Adipocyte (in vitro differentiated cells): ENCODE measurements at places on chromosomes 3 and 15.

DNA sequence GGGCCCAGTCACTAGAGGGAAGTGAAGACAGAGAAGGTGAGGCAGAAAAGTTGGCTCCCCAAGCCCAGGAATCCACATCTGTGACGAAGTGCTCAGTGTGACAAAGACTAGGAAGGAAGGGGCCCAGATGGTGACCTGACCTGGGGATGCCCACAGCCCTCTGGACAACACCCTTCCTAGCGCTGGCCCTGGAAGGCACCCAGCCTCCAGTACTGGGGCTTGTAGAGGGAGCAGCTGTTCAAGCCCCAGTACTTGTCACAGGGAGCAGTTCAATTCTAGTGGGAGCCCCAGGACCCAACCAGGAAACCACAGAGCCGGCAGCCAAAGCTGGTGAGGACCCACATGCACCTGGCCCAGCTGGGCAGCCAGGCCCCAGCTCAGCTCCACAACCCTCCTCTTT is 190.8 kb downstream of the XXYLT1 start:
- DNase-seq, result no peak

- no peak for DNase-seq
Observed at GRCh38 chr3:42702066-42702951, at the start of gene HHATL. Gene HHATL (minus strand): TSS chr3:42702798. CDS start chr3:42700826, 1,972 bp downstream.

DNA sequence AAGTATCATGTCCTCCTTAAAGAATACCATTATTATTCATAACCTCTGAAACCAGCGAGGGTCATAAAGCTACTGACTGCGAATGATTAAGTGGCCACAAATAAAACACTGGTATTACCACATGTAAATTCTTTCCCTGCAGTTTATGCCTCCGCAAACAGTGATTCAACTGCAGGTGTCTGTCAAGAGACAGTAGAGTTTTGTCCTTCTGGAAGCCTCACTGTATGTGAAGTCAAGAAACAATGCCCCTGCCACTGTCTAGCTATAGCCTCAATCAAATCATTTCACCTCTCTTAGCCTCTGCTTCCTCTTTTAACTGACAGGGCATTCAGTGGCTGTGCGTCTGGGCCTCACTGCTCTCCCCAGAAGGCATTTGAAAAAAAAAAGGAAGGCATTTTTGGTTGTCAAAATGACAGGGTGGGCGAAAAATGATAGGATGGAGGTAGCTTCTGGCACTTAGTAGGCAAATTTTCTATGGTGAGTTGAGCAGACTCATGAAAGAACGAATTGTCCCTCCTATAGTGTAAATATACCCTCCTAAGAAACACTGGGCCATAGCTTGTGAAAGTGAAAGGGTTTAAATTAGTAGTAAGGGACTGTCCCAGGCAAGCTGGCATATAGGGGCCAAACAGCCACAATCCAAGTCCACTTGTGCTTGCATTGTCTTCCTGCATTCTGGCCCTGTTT is 66.7 kb downstream of the FILIP1L start:
- no peak for DNase-seq

DNA sequence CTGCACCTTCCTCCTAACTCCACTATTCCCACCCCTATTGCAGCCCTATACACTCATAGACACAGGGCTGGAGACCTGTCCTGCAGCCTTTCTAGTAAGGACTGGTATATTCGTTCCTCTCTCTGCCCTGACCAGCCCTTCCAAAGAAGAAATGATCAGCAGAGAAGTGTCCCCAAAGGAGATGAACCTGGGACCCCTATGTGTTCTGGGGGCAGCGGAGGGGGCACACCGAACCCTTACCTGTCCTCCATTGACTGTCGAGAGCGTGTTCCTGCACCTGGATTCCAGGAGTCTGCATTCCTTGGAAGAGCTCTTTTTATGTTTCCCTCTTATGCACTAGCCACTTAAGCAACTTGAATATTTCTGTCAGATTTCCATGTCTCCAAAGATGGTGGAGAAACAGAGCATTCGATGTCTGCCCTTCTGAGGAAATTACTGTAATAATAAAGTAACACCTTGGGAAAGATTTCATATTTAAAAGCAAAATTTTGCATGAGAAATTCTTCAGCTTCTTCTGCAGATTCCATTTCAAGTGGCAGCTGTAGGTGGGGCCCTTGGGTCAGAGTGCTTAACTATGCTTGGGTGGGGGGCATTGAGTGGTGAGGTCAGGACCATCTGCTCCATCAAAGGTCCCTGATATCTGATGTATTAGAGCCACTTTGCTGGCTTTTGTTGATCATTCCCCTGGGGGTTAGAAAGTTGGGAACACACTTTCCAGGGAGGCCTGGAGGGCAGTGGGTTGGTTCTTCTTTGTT is 6.3 kb downstream of the EPHB1 start:
- no peak for DNase-seq

- no peak for DNase-seq
Observed at GRCh38 chr3:175777965-175778364, 918.8 kb downstream of the NAALADL2 start.

GRCh38 chr3:52310861-52311575 is 5.1 kb upstream of the DNAH1 start:
- peak; percentile 33 for DNase-seq

DNA sequence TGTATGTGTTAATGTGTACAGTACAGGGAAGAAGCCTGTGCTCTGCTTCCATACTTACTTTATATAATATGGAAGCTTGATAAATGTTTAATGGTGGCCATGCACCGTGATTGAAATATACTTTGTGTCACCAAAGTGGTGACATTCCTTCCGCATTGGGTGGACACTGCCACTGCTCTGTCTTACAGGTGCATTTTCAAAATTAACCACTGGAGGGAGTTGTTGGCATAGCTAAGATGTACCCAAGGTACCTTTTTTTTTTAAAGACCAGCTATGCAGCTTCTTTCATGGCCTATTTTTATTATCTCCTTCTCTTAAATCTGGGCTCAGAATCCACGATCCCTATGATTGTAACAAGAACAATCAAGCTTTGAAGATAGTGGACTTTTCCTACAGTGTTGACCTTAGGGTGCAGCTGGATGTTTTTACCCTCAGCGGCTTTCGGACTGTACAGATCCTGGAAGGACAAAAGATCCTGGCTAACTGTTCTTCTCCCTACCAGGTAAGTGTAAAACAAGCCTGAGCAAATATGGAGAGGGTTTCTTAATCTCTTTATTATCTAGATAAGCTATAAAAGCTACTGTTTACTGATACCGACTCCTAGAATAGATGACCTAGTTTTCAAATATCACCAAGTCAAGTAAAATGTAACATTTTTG is 21.6 kb upstream of the PAK6 start:
- peak; percentile 89 for DNase-seq

DNA sequence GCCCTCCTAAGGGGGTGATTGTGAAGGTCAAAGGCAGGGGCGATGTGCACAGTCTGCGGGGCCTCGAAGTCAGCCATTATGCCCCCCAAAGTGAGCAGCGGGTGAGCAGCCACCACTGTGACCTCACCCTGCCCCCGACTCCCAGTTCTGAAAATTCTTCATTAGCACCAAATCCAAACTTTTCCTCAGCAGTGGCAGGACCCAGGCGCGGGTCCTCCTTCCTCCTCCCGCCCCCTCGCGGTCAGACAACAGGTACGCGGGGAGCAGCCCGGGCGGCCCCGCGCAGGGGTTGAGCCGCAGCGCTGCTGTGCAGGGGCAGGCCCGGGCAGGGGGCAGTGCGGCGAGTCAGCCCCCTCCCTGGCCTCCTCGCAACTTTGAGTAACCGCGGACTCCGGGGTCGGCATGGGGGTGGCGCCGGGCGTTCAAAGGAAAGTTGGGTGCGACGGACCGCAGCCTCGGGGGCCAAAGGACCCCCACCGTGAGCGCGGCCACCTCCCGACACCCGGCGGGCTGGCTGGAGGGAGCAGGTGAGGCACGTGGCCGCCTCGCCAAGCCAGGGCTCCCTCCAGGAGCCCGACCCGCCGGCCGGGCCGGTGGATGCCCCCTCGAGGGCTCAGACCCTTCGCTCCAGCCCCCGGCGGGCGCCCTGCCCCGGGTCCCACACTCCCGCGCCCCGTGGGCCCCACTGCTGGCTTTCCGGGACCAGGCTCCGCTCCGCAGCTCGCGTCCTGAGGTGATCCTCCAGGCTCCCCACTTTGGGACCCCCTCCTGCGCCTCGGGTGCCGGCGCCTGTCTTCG is 49.4 kb upstream of the CCDC174 start:
- DNase-seq, result no peak

- peak; percentile 76 for DNase-seq
Observed at GRCh38 chr3:50194128-50194902, 2.9 kb downstream of the GNAT1 start.

- no peak for DNase-seq
Observed at GRCh38 chr3:48423241-48423882, 6.5 kb downstream of the PLXNB1 start.

GRCh38 chr15:47998619-47999019 is 122.2 kb upstream of the SLC24A5 start:
- no peak for DNase-seq

DNA sequence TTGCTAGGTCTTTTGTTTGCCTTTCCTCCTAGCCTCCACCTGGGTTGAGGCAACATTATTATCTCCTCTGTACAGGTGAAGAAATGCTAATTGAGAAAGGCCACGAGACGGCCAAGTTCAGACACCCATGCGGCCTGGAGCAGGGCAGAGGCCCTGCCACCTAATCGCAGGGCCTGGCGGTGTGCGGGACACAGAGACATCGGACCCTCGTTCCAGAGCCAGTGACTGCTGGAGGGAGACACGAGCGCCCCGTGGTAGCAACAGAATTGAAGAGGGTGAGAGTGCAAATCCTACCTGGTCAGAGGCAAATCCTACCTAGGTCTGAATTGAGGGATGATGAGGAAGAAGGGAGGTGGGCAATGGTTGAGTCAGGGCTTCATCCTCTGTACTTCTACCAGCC is 113.8 kb upstream of the MEF2A start:
- no peak for DNase-seq

DNA sequence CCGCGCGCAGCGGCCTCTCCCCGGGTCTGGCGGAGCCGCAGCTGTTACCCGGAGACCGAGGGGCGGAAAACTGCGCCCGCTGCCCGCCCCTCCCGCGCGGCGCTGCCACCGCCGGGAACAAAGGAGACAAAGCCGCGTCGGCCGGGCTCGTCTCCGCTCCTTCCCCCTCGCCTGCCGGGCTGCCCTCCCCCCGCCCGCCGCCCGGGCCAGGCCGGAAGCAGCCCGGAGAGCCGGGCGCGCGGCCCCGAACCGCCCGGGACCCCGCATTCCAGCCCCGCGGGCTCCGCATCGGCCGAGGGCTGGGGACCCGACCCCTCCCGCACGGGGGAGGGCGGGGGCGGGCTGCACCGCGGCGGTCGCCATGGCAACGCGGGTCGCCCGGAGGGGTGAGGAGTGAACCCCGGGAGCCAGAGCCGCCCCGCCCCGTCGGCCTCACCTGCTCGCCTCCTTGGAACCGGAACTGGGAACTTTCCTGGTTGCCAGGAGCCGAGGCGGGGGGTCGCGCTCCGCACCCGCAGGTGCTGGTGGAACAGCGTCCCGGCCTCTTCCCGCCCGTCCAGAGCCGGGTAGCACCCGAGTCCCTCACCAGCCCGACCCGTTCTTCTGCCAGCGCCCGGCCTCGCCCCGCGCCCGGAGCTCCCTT is 448 bp downstream of the PLXNB1 start:
- peak; percentile 72 for DNase-seq

DNA sequence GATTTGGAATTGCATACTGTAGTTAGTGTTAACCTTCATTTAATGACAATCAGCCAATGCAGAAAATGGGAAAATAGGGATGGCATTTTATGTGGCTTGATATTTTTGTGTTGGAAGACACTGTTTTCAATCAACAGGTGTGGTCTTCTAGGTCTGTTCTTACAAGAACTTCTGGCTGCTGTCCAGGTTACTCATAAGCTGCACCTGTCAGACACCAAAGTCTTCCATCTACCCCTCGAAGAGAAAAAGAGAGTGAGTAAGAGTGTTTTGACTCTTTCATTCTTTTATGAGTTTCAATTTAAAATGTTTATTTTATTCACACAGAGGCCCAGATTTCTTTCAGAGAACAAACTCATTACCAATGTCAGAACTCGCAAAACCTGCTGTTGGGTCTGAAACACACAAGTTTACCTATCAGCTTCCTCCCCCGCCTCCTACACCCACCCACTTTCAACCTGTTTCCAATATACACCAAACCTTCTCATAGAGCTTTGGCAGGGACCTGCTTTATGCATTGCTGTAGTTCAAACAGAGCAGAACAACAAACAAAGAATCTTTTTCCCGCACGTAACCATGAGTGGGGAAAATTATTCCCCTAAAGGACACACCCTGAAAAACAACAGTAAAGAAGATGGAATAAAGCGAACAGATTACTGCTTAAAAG is 767.7 kb upstream of the ALCAM start:
- no peak for DNase-seq

- peak; percentile 20 for DNase-seq
Observed at GRCh38 chr3:126494204-126494969, 18.7 kb upstream of the ZXDC start.

- peak; percentile 63 for DNase-seq
Observed at GRCh38 chr3:174767853-174768382, 91.2 kb upstream of the NAALADL2 start.

DNA sequence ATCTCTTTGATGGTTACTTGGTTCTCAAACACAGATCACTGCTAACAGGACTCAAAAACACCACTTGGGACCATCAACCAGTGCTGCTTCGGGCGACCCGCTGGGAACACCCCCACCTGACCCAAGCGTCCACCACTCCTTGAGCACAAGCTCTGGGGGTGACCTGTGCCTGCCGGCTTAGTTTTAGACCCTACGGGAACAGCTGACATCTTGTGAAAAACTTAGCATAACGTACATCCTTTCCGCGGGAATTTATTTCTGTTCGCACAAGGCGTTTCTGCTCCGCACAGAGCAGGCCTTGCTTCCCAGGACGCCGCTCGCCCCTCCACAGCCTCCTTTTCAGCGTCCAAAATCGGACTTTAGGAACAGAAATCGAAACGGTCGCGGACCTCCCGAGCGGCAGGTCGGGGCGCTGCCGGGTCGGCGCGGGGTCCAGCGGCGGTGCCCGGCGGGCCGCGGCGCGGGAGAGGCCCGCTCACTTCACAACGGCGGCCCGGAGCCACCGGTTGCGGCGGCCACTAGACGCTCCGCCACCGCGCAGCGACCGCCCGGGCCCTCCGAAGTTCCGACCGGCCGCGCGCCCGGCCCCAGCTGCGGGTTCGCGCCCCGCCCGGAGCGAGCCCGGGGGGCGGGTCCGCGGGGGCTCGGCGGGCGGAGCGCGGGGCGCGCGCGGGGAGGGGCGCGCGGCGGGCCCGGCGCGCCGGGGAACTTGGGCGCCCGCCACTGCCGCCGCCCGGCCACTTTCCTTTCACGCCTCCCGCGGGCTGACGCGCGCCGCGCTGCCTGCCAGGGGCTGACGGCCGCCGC is 959 bp downstream of the SFMBT1 start:
- peak; percentile 78 for DNase-seq

DNA sequence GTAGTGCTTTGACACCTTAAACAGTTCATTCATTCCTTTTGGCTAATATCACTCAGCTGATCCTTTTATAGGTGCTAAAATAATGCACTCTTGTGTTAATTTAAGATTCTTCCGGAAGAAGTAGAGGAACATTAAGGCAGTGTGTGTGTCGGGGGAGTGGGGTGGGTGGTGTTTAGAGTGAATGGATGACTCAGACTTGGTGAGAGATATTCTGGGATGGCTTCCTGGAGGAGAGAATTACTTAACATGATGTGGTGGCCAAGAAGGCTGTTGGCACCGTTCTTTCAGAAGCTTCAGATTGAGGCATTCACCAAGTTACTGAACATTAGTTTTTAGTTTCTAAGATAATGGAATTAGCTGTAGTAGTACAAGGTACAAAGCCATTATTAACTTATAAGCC is 125.6 kb upstream of the ROPN1 start:
- DNase-seq, result peak; percentile 49

GRCh38 chr3:63037116-63037515 is 161.9 kb upstream of the CADPS start:
- no peak for DNase-seq

GRCh38 chr3:196219194-196219969 is 3.0 kb downstream of the SLC51A start:
- peak; percentile 84 for DNase-seq
